CD8-positive, alpha-beta T cell (primary cell): ENCODE measurements at places on chromosomes 12 and 14.

DNA sequence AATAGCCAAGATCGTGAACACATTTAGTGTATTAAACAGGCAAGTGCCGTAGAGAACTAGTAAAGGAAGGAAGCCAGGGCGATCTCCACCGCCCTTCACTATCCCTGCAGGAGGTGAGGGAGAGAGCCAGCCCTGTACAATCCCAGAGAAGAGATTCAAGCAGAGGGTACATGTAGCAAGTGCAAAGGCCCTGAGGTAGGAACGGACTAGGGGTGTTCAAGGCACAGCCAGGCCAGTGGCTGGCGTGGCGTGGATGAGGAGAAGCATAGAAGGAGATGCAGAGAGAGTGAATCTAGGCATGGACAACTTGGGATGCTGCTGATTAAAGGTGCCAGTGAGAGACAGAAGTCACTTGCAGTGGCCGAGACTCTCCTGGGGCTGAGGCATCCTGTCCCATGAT lies 39.1 kb upstream of the ESRRB start:
- no peak for DNase-seq

DNA sequence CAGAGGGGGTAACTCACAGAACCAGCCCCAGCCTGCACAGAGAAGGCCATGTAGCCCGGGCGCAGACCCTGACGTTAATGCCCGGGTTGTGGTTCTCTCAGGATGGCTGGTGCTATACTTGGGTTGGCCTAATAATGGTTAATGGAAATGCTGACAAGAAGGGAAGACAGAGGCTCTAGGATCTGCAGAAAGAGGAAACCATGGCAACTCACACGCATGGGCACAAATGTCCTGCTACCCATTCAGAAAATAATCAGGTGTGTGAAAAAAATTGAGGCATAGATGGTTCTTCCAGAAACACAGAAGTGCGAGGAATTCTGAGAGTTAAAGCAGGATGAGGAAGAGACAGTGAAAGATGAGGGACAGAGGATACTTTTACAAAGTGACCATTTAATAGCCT lies 33.8 kb downstream of the APPL2 start:
- DNase-seq: no peak

DNA sequence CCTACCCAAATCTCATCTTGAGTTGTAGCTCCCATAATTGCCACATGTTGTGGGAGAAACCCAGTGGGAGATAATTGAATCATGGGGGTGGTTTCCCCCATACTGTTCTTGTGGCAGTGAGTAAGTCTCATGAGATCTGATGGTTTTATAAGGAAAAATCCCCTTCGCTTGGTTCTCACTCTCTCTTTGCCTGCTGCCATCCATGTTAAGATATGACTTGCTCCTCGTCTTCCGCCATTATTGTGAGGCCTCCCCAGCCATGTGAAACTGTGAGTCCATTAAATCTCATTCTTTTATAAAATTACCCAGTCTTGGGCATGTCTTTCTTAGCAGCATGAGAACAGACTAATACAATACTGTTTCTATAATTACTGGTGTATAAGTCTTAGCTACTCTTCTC lies 6.5 kb upstream of the BCAT1 start:
- DNase-seq: no peak

DNA sequence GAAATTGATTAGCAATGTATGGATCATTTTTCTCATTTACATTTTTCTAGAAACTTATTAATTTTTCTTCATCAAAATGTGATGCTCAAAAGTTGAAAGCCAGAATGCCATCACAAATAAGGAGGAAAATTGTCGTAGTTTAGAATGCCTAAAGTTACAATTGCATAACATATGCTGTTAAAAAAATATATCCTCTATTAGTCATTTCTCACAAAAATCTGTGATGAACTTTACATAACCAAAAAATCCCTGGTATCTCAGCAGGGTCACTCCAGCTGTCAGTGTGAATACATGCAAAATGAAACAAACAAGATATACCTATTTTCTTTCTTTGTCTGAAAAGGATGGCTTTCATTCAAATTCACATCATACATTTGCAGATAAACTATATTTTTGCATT lies 358.9 kb downstream of the PAWR start:
- DNase-seq: no peak

- DNase-seq: no peak
These were observed 1071.4 kb downstream of the BCL11B start for GRCh38 chr14:98200601-98201000.

DNA sequence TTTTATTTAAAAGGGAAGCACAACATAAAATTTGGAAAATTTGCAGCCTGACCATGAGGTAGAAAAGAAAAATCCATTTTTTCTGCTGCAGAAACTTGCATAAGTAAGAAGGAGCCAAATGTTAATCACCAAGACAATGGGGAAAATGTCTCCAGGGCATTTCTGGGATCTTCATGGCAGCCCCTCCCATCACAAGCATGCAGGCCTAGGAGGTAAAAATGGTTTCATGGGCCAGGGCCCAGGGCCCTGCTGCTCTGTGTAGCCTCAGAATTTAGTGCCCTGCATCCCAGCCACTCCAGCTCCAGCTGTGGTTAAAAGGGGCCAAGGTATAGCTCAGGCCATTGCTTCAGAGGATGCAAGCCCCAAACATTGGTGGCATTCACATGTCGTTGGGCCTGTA lies 735.6 kb downstream of the GALC start:
- no peak for DNase-seq

GRCh38 chr12:89040146-89040964 lies 311.9 kb downstream of the DUSP6 start:
- peak; percentile 12 for DNase-seq

DNA sequence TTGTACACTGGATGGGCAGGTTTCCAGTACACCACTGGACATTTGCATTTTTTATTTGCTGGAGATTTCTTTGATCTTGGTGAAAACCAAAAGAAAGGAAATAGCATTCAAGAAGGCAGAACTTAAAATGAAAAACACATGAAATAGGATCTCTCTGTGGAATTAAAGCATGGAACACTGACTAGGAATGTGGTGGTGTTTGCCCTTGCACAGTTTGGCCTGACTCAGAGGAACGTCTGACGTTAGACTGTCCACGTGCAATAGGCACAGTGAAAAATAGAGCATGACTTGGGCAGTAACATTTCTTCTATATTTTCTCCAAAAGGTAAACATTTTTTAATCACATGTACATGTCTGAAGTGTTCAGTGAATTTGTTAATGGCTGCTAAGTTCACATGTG lies 474.1 kb upstream of the PRICKLE1 start:
- DNase-seq: no peak

DNA sequence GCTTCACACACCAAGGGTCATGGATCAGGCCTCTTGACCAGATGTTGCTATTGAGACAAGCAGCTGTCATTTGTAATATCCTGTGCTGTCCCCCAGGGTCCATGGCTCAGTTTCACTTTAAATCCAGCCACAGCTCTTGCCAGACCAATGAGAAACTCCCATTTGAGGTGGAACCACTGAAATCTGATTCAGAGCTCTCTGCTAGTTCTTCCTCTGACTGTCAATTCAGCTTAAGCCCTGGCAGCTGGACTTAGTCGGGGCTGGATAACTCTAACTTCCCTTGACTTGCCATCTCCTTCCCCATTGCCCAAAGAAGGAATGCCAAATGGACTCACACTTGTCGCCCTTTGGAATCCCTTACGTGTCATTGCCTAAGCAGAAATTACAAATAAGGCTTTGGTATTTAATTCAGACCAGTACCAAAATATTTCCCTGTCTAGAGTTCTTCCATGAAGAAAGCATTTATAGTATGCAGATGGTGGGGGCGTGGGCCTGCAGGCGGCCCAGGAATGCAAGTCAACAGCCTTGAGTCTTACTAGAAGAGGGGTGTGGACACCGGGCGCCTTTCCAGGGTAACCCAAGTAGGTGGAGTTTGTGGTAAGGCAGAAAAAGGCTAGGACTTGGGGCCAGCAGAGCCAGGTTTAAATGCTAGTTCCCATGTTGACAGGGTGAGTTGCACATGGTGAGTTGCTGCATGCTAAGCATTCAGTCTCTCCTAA lies 96.9 kb upstream of the TMPO start:
- DNase-seq: no peak

DNA sequence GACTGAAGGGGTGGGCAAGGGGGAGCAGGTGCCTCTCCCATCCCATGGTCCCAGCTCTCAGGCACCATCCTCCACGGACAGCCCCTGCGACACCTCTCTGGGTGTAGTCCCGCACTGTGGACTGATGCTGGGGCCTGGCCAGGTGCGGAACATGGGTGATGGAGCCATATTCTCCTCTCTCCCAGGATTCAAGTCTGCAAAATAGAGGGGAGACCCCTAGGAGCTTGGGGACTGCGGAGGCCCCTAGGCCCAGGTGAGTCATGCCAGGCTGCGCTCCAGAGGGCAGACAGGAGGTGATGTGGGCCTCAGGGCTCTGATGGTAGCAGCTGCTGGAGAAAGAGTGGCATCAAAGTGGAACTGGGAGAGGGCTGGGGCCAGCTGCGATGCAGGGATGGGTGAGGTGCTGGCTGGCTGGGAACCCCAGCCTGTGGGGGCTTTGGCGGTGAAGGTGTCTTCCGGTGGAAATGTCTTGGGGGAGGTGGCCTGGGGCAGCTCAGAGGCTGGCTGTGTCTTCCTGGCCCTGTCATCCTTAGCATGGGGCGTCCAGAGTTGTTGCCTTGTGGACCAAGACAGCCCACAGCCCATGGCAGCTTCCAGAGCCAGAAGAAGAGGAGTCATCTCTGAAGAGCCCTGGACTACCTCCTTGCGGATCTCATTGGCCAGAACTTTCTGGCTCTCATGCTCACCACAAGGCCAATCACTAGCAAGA lies 149.1 kb downstream of the KIF26A start:
- no peak for DNase-seq

DNA sequence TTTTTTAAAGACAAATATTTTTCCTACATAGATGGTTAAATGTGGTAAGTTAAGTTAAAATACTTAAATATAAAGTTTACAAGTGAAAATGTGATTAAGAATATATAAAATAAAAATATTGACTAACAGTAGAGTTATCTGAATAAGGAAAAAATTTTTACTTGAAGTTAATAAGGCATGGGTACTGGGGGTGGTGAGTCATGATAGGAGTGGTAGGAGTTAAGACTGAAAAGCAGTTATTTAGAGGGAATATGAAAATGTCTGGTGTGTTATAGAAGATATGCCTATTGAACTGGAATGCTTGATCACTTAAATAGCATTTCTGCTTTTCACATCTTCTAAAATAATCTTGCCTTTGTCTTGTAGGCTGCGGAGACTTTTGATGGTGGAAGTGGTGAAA lies 68.7 kb downstream of the CCDC91 start:
- no peak for DNase-seq

- DNase-seq: no peak
These were observed 72.7 kb downstream of the TPH2 start for GRCh38 chr12:72011374-72011773.

DNA sequence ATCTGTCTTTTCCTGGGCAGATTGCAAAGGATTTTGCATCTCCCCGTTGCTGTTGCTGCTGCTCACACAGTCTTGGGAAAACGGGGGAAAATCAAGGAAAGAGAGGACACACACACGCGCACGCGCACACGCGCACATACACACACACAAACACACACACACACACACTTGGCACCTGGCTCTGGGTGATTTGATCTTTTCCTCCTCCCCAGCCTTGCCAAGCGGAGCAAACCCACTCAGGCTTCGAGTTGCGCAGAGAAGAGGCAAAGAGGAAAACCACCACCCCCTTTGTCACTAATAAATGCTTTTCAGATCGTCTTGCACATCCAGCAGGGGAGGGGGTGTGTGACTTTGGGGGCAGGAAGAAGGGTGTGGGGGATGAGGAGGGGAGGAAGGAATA lies 965 bp upstream of the NOS1 start:
- DNase-seq: no peak

DNA sequence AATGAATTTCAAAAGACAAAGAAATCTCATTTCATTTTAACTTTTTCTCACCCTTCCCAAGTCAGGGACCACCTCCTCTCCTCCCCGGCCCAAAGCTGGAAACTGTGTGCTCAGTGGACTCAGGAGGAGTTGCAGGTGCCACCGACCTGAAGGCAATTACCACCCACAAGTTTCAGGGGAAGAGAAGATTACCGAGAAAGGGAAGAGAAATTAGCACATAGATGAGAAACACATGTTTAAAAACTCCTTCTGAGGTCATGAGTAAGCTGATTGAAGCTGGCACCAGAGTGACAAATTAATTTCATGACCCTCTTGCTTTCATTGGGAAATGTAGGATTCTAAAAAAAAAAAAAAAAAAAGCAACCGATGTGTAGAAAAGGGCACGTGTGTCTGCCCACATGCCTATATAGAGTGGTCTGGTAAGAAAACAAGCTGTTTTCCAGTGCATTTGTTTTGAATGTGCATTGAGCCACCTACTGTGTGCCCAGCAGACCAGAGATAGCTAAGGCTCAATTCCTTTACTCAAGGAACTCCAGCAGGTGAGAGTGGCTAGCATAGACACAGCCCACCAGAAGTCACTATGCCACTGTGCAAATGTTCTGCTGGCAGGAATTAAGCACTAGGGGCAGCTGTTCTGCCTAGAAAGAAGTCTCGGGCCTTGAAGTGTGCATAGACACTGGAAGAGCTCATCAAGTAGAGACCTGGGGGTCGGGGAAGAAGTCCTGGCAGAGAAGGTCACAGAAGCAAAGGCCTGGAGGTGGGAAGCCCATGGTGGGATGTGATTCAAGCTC lies 30.5 kb downstream of the DPF3 start:
- DNase-seq: no peak

DNA sequence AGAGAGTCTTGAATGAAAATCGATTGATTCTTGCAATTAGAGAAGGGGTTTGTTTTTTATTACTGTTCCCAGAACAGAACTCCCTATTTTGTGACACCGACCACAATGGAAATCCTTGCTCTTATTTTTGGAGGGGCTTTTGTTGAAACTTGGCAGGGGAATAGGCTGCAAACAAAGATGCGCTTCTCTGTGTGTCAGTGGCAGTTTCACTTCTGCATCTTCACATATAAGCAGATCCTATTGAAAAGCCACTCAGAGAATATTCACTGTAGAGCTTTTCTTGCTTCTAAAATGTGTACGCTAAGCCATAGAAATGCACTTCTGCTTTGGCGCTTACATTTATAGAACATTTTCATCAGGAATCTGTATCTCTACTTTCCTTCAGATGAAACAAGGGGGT lies 1822.4 kb upstream of the SEL1L start:
- no peak for DNase-seq

GRCh38 chr12:110794623-110795280 lies 52.0 kb upstream of the CCDC63 start:
- no peak for DNase-seq

GRCh38 chr12:15151161-15152091 lies 69.8 kb downstream of the RERG start:
- DNase-seq: no peak

DNA sequence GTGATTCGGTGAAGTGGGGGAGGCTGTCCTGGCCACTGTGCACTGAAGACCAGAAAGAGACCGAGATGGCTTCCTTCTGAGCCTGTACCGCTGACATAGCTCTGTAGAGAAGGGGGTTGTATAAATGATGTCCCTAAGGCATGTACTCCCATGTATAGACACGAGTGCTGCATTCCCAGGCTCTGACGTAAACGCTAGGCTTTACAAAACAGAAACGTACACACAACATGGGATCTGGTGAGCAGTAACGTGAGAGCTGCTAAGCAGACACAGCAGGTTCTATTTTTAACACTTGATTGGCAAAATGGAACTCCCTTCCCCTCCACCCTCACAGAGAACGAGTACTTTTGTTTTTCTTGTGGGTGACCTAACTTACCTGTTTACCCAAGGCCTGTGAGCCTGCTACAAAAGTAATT lies 35.9 kb downstream of the ACADS start:
- no peak for DNase-seq
